ENCODE measurements at places on chromosomes 6 and 20. TPM values are rescaled to one million over a fixed set of nuclear protein-coding genes. Genes with fewer than 3 reads are reported as not detected.

LY6G6F gene
- total RNA-seq = 0.44 TPM

HCK gene
- 28.9 TPM for total RNA-seq

SRSF6 gene
- total RNA-seq = 160 TPM

FOXQ1 gene
- total RNA-seq = 0.11 TPM

HDGFL1 gene
- not detected for total RNA-seq

SLC26A8 gene
- 0.11 TPM for total RNA-seq

PI3 gene
- total RNA-seq = not detected

- no peak for DNase-seq
Observed at GRCh38 chr6:157760589-157761330, 62.3 kb upstream of the SNX9 start.

DNA sequence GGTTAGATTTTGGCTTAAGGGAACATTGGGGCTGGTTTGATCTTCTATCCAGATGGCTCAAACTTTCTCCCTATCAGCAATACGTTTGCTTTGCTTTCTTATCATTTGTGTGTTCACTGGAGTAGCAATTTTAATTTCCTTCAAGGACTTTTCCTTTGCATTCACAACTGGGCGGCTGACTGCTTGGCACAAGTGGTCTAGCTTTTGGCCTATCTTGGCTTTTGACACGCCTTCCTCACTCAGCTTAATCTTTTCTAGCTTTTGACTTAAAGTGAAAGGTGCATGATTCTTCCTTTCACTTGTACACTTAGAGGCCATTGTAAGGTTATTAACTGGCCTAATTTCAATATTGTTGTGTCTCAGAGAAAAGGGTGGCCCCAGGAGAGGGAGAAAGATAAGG, 254.9 kb downstream of the PLCB1 start:
- DNase-seq = no peak

GRCh38 chr6:16238057-16238962, at the start of gene GMPR:
Gene GMPR (plus strand): TSS chr6:16238587. CDS start chr6:16238694, 107 bp downstream.
- DNase-seq = peak; percentile 85

DNA sequence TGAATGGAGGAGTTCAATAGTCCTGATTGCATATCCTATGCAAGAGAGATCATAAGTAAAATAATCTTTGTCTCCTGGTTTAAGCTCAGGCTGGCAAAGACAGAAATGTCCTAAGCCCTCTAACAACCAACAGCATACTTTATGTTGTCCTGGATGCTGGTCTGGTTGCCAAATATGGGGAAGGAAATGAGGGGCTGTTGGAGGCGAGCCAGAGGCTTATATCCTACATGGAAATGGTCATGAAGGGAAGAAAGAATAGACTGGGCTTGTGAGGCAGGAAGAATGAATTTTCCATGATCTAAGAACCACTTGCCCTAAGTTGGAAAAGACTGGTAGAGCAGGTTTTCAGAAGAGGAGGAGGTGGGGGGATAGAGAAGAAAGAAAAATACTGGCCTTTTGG, 237.1 kb downstream of the SMOC2 start:
- DNase-seq = no peak

GRCh38 chr20:44125332-44126127, 61.5 kb downstream of the JPH2 start:
- no peak for DNase-seq

GRCh38 chr20:64146301-64146935, 17.8 kb upstream of the MYT1 start:
- peak; percentile 74 for DNase-seq

DNA sequence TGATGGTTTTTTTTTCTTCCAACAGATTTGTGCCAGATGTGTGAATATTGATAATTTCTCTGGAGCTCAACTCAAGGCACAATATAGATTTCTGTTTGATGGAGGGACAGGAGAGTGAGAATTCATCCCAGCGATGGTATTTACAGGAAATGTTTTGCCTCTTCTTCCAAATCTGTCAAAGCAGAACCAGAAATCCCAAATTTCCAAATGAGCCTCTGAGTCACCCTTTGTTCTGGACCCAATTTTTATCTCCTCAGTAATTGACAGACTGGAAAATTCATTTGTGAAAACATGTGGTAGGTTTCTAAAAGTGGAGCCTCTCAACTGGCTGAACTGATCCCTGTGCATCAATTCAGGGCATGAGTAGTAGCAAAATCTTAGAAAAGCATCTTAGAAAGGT, 223.2 kb upstream of the TSHZ2 start:
- no peak for DNase-seq

DNA sequence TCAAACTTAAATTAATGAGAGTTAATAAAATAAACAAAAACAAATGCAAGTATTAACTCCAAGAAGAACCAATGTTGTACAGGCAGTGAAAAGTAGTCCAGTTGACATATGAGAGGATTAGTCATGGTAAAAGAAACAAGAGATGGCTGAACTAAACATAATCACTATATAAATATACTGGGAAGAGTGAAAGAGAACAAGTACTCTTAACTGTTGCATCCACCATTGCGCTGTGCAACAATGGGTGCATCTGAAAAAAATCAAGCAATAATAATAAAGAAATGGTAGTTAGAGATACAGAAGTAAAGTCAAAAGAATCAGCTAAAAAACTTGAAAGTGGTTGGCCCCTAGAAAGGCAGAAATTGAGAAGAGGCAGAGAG, 16.6 kb downstream of the HLA-F start:
- no peak for DNase-seq

GRCh38 chr6:100188754-100189153, 194.7 kb upstream of the MCHR2 start:
- no peak for DNase-seq

DNA sequence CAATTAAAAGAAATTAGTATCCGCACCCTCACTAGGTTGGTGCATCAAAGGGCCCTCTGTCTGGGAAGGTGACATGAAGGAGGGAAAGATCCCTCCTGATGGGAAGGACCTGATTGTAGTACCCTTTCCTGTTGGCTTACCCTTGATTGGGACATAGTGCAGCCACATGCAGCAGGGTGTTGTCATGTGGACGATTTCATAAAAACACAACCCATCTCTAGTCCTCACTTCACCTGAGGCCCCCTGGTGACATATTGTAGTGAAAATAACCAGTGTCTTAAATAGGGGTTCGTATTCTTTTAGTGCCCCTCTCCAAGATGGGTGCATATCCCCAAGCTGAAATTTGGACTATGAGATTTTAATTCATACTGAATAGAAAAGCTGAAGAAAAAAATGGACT, 97.3 kb downstream of the SLX4IP start:
- DNase-seq = no peak

- DNase-seq = peak; percentile 93
Observed at GRCh38 chr6:44127186-44128019, at the start of the genes MRPL14 and TMEM63B. Gene MRPL14 (minus strand): TSS chr6:44127452. CDS start chr6:44116611, 10,841 bp downstream. Gene TMEM63B (plus strand): TSS chr6:44127554. CDS start chr6:44134585, 7,031 bp downstream.

- no peak for DNase-seq
Observed at GRCh38 chr6:134772671-134773360, 177.1 kb downstream of the ALDH8A1 start.

DNA sequence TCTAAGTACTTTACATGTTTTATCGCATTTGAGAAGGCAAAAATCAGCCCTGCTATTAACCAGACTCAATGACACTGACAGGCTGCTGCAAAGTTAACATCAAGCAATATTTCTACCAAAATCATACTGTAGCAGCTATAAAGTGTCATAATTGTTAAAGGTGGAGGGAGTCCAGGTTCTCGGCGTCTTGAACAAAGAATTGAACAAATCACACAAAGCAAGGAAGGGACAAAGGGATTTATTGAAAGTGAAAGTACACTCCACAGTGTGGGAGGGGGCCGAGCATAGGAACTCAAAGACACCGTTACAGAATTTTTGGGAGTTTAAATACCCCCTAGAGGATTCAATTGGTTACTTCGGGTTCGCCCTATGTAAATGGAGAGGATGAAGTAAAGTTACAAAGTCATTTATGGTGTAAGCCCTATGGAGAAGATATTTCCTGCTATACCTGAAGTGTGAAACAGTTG, 12.9 kb upstream of the ZNF391 start:
- DNase-seq = no peak

GRCh38 chr20:51763965-51764602, 4.1 kb downstream of the ATP9A start:
- no peak for DNase-seq

DNA sequence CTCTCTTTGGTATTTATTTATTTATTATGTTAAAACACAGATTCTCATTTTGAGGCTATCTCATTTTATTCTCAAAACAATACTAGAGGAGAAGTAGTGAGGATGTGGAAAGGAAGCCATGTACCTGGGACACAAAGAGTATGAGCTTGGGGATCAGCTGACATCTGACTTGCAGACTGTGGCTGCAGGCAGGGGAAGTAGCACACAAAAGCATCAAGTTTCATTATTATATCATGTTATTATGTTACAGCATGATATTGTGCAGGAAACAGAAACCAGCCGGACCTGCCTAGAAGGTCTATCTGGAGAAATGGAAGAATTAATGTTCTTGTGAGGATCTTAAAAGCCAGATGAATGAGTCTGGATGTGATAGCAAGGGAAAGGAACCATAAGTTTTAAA, 248.2 kb downstream of the KHDC1L start:
- DNase-seq = no peak

- no peak for DNase-seq
Observed at GRCh38 chr6:109722564-109723254, 31.6 kb downstream of the FIG4 start.

DNA sequence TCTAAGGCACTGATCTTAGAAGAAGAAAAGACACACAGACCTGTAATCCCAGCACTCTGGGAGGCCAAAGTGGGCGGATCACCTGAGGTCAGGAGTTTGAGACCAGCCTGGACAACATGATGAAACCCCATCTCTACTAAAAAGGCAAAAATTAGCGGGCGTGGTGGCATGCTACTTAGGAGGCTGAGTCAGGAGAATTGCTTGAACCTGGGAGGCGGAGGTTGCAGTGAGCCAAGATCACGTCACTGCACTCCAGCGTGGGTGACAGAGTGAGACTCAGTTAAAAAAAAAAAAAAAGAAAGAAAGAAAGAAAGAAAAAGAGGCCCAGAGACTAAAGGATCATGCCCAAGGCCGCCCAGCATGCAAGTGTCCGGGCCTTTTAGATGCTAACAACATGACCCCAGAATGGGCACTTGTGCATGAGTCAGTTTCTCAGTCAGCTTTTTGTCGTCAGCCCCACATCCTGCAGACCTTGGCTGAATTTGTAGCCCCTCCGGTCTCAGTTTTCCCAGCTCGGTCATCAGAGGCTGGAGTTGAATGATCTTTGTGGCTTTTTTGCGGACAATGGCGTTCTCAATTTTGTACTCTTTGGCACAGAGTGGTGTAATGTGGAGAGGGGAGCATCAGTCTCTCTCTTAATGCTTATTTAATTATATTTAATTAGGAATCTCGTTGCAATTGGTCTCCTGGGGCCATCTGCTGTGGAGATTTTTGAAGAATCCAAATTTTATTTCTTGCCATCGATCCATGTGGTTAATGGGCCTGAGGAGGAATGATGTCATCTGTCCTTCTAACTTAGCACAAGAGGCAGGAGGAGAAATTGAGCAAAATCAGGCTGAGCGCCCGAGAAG, 30.6 kb upstream of the APCDD1L start:
- DNase-seq = no peak

DNA sequence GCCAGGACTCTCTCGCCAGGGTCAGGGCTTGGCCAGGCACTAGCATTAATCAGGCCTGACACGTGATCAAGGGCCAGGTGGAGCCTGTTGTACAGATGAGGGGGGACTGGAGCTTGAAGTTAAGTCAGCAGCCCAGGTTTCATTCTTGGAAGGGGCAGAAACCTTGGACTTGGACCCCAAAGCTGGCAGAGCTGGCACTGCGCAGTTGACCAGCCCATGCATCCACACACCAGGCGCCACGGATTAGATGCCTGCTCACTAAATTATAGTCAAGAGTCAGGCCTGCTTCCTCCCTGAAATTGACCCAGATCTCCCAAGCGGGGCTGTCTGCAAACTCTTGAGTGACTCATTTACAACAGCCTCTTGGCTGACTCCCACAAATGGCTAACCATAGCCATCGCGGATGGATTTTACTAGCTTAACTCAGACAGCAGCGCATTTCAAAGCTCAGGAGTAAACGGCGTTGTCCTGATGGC, 4.1 kb upstream of the TAF4 start:
- peak; percentile 82 for DNase-seq

DNA sequence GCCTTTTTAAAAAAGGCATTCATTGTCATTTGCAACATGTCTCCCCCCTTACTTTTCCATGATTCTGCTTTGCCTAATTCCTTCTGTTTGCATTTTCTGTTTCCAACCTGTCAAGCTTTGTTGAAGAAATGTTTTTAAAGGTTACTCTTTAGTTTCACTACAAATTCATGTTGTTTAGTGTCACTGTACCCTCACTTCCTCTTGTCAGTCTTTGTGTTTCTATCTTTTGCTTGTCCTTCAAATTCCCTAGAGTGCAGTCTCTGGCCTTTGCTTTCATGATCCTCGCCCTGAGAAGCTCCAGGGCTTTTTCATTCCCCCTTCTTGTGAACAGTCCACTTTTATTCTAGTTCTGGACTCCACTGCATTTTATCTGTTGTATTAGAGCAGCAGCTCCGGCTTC, 90.6 kb downstream of the MAP3K4 start:
- no peak for DNase-seq

Measured in adrenal gland (tissue), 19 donors.